Right atrium auricular region (tissue), 2 donors: ENCODE measurements at places on chromosomes 11 and 22. TPM values are rescaled to one million over a fixed set of nuclear protein-coding genes. Genes with fewer than 3 reads are reported as not detected.

GRCh38 chr11:128717516-128717915, 23.6 kb downstream of the FLI1 start:
- H3K36me3 ChIP-seq: no peaks in the 10 kb centered on the region
- no peaks in the 10 kb centered on the region for H3K27me3 ChIP-seq
- DNase-seq: no peak
- peak overlapping the region; percentile 76 for H3K27ac ChIP-seq
- H3K4me1 ChIP-seq: peaks cover 4% of the 10 kb centered on the region
- H3K4me3 ChIP-seq: no peak overlapping the region

Gene CALCA
- total RNA-seq: not detected

Gene STX3
- 10.3 TPM for total RNA-seq

Gene OR51B4
- total RNA-seq: not detected

DNA sequence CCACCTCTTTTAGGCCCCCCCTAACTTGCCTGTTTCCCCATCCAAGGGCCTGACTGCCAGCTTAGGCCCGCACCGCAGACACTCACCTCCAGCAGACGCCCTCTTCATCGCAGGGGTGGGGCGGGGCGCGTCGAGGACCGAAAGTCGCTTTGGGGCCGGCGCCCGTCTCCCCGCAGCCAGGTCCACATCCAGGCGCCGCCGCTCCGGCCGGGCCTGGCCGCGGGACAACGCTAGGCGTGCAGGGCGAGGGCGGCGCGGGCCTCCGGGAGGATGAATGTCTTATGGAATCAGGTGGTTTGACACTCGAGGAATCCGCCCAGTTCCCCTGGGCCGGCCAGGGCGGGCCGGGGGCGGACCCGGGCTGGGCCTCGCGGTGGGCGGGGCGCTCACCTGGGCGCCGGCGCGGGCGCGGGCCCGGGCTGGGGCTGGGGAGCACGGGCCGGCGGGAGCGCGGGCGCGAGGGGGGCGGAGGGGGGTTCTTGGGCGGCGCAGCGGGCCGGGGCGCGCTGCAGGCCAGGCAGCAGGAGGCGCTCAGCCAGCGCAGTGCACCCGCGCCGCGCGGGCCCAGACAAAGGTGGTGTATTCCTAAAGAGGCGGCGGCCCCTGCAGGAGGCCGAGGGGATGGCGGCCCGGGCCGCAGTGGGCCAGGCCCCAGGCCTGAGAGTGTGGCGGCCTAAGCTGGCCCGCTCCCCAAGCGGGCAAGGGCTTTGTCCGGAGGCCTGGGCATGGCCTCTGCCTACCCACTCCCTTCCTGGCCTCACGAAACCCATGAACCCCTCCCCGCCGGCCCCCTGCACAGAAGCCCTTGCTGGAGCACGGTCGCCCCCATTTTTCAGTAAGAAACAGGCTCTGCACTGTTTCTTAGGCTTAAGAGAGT, 177.6 kb downstream of the IGLL1 start:
- no peak overlapping the region for H3K27ac ChIP-seq
- no peak overlapping the region for H3K4me3 ChIP-seq
- DNase-seq: no peak
- H3K36me3 ChIP-seq: no peaks in the 10 kb centered on the region
